ENCODE measurements at places on chromosomes 4 and X.

DNA sequence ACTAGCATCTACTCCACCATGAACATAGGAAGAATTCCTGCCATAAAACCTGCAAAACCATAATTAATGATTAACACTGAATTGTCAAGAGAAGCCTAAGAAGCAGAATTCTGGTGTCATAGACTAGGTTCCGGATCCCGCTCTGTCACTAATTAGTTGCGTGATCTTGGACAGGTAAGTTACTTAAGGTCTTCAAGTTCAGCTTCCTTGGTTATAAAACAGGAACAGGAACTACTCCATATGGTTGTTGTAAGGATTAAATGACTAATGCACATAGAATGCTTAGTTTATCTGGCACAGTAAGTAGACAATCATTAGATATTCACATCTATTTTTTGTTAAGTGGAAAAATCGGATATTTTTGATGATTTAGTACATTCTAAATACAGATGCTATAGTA lies 14.3 kb downstream of the G3BP2 start:
- no peak for DNase-seq

DNA sequence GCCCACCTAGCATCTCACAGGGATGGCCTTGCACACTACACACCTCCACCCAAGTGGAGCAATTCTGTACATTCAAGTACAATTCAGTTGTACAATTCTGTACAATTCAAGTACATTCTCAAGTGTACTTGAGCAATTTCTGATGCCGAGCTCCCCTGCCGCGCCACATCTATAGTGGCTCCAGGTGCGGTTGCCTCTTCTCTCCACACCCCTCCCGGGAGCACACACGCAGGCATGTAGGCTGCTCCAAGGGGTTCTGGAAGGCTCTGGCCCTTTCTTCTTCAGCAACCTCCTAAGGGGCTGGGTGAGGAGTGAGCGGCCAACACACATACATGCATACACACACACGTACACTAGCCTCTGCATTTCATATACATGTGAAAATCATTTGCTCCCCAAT lies 18.9 kb upstream of the DUSP9 start:
- no peak for DNase-seq

DNA sequence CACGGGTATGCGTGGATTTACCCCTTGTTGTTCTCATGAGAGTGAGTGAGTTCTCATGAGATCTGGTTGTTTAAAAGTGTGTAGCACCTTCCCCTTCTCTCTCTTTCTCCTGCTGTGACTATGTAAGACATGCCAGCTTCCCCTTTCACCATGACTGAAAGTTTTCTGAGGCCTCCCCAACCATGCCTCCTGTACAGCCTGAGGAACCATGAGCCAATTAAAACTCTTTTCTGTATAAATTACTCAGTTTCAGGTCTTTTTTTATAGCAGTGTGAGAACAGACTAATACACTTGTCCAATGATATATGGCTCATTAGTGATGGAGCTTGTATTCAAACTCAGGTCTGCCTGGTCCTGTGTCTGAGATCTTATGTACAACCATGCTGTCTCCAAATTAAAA lies 28.5 kb upstream of the RTL3 start:
- peak; percentile 72 for DNase-seq

DNA sequence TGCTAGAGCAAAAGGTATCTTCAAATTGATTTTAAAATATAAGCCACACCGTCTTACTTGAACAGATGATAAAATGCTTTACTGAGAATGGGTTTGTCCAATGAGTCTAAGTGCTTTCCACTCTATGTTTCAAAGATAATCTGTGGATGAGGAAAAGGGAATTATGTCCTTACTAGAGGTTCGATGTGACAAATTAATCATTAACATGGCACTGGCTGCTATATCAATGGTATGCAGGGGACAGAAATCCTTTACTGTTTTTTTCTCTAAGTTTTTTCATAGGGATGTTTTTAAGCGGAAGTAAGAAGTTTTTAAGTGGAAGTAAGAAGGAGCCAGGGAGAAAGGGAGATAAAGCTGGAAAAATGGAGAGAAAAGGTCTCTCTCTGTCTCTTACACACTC lies 38.0 kb downstream of the MID1IP1 start:
- no peak for DNase-seq

DNA sequence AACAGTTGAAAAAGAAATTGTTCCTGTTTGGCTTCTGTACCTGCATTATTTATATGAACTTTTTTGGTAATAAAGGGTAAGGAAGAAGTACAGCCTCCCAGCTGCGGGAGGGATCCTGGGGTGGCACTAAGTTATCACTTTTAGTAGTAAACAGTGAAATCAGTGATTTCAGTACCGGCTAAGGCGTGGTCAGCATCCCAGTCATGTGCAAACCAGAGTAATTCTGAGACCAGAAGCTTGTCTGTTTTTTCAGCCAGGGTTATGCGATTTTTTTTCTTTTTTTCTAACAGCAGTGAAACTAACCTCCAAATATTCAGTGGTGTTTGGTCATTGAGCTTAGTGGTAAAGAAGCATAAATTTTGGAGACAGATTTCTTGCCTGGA lies 3.3 kb downstream of the EGF start:
- no peak for DNase-seq

All from KBM-7 (cell line).